ENCODE measurements at places on chromosomes 2 and 18.

- DNase-seq = no peak
Measured at GRCh38 chr2:70233926-70234325, 14.5 kb downstream of the TIA1 start.

DNA sequence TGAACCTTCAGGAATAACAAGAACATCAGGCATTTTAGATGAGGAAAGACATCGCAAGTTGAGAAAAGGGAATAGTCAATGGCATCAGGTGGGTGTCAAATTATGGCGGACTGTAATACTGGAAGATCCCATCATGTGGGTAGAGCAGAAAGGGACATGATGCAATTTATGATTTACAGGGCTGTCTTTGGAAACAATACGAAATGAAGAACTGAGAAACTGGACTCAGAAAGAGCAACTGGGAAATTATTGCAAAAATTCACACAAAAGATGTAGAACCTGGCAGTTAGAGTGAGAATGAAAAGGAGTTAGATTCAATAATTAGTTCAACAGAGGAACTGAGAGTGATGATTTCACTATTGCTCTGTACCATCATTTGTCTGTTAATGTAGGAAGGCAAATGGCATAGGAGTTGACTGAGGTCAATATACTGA lies 1635.0 kb upstream of the ACVR2A start:
- no peak for DNase-seq

DNA sequence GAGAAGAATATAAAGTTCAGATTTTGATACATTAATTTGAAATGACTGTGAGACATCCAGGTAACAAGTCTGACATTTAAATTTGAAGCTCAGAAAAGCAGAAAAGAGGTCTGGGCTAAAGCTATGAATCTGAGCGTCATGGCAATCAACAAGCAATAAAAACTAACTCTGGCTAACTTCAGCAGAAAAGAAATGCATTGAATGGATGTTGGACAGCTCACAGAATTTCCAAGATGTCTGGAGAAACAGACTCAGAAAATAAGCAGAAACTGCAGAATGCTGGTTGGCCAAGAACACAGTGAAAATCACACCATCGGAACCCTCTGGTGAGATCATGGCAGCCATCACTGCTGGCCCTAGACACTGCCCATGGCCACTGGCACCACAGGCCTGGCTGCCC lies 366.6 kb downstream of the METTL4 start:
- DNase-seq = no peak

DNA sequence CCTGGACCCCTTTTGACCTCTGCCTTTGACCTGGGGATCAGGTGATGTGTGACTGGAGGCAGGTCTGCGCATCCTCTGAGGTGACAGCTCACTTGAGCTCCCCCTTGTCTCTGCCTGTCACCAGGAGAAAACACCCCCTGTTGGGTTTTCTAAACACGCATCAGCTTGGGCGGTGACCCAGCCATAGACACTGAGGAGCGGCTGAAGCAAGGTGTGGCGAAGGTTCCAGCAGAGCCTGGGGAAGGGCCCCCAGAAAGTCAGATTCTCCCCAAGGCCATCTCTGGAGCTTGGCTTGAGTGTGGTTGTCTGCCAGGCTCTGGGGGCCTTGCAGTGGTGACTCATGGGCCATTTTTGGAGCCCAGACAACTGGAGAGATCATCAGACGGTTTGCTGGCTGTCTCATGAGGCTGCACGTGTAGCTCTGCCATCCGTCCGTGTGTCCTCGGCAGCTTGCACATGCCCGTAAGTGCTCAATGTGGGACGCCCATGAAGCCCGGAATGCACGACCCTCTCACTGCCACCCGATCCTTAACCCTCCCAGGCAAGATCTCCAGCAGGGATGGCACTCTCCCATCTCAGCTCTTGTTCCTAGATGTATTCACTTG lies 29.4 kb downstream of the SIX3 start:
- DNase-seq = no peak

Measured in stimulated activated CD4-positive, alpha-beta T cell treated with anti-CD3 and anti-CD28 coated beads, Interleukin-2, amount 100 ng/mL, for 4 hours (primary cell).